Islet precursor cell (in vitro differentiated cells): ENCODE measurements at places on chromosomes 11 and 22.

- no peak for DNase-seq
Measured at GRCh38 chr11:67250059-67251043, 15.9 kb upstream of the GRK2 start.

- DNase-seq: peak; percentile 67
Measured at GRCh38 chr11:92111287-92111686, 113.3 kb upstream of the FAT3 start.

DNA sequence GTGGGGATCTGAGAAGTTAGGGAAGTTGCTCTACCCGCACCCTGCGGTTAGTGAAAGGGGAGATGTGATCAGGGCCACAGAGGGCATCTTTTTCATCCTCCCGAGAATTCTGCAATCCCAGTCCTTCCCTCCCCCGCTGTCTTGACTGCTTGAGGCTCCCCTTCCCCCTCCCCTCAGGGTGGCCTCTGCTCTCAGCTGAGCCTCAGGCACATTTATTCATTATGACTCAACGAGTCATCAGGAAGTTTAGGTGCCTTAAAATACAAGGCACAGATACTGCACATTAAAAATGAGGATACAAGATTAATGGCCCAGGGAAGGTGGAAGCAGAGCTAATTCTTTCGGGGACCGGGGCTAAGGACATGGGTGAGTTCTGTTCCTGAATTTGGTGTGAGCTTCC is 104.0 kb downstream of the CACNA1I start:
- DNase-seq: no peak

GRCh38 chr11:46491661-46492330 is 100.2 kb upstream of the CHRM4 start:
- DNase-seq: no peak

- DNase-seq: no peak
Measured at GRCh38 chr11:6620636-6621035, 1.4 kb upstream of the TPP1 start.

GRCh38 chr22:40026641-40027040 is 31.9 kb downstream of the FAM83F start:
- no peak for DNase-seq

DNA sequence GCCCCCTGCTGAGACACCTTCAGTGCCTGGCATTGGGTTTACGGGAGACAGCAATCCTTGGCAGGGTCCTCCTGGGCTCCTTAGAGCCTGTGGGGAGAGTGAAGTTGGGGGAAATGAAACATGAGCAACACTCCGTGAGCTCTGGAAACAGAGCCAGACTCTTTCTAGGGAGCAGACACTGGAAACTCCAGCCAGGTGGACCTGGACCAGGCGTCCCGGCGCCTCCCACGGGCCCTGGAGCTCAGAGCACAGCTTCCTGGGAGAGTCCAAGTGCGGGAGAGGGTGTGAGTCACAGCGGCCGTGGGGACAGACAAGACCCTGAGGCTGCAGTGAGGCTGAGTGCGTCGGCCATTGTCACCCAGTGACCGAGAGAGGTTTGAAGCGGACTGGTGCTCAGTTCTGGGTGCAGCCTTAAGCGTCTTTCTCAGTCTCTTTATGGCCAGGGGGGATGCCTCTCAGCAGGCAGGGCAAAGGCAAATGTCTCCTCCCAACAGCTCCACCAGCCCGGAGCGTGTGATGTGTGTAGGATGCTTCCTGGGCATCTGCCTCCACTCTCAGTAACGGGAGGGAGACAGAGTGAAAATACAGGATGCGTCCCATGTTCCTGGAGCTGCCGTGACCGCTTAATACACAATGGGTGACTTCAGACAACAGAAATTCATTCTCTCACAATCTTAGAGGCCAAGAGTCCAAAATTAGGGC is 399.2 kb downstream of the SHANK2 start:
- DNase-seq: peak; percentile 72

DNA sequence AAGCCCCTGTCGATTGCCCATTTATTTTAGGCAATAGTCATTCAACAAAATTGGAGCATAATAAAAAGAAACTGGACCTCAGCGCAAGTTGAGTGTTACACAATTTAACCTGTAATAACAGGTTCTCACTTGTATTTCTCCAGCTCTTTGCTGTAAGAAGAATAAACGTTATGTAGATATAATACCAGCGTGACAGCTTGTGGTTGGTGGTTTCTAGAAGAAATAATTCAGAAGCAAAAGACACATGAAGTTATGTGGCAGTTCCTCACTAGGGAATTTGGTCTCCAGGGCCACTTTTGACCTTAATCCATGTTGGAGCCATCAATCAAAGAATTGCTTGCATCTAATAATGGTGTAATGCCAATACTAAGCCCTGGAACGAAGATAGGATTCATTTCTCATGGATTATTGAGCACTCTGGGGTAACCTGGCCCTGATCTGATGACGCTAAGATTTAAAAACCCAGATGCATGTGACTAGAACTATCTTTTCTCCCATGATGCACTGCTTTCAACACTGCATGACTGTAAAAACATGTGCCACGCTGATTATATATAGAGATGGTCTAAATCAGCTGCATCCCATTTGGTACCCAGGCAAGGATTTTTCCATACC is 129.7 kb upstream of the LDLRAD3 start:
- no peak for DNase-seq

- DNase-seq: peak; percentile 67
Measured at GRCh38 chr22:24423519-24424000, 3.8 kb upstream of the ADORA2A start.
